ENCODE measurements at places on chromosomes 5 and 9. TPM values are rescaled to one million over a fixed set of nuclear protein-coding genes. Genes with fewer than 3 reads are reported as not detected.

DNA sequence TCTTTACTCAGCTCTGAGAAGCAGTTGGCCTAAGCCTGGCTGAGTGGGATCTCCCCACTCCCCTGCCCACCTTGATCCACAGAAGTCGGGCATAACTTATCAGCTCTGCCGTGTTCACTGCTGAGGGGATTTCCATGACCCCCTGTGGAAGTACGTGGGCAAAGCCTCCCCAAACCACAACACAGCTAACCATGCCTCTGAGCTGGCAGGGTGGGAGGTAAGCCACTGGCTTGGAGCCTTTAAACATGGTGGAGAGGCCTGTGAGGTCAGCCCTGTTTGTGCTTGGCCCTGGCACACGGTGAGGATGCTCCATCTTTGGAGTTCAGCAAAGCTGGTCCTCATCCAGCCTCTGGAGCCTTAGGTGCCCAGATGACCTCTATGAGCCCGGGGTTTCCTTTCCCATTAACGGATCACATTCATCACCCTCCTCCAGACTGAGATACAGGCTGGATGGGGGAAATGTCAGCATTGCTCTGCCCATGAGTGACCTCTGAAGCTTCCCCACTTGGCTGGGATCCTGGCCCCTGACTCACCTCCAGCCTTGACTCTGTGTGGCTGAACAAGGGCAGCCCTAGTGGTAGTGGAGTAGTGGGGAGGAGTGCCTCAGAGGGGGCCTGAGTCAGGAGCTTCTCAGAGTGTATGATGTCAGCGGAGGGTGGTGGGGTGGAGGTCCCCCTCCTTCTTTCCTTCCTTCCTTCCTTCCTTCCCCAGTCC is 6.2 kb downstream of the PDLIM4 start:
- H3K4me1 ChIP-seq: peaks cover 23% of the 10 kb centered on the region
- H3K36me3 ChIP-seq: no peaks in the 10 kb centered on the region
- no peaks in the 10 kb centered on the region for H3K27me3 ChIP-seq
- H3K4me3 ChIP-seq: no peak overlapping the region
- DNase-seq: peak; percentile 91
- H3K27ac ChIP-seq: peak overlapping the region; percentile 13

DNA sequence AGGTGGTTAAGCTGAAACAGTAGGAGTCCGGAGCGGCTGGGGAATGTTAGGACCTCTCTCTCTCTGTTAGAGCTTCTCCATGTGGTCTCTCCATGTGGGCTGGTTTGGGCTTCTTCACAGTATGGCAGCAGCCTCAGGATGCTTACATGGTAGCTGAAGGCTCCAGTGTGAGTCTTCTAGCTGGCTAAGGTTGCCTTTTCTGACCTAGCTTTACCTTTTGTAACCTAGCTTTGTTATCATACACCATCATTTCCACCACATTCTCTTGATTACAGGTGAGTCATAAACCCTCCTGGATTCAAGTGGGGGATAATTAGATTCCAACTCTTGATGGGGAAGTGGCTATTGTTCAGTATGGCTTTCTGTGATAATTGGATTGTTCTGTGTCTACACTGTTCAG is 98.5 kb downstream of the MTREX start:
- DNase-seq: no peak
- H3K27me3 ChIP-seq: no peaks in the 10 kb centered on the region
- no peaks in the 10 kb centered on the region for H3K36me3 ChIP-seq

Gene DMGDH
- 13.9 TPM for total RNA-seq

DNA sequence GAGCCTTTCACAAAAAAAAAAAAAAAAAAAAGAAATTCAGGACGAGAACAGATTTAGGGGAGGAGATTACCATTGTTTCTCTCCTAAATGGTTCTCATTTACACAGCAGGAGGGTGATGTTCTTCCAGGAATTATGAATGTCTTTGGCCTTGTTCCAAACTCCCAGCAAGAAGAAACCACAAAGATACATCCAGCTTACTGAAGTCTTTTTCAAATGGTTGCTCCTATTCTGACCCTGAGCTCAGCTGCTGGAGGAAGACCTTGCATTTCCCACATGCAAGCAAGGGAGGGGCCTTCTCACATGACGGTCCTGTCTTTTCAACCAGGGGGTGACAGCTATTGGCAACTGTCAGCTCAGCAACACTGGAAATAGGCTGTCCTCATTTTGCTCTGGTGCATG is 203.0 kb upstream of the VLDLR start:
- no peaks in the 10 kb centered on the region for H3K36me3 ChIP-seq
- no peaks in the 10 kb centered on the region for H3K4me1 ChIP-seq
- no peak overlapping the region for H3K4me3 ChIP-seq
- H3K27ac ChIP-seq: no peak overlapping the region
- no peaks in the 10 kb centered on the region for H3K27me3 ChIP-seq
- peak; percentile 20 for DNase-seq

GRCh38 chr9:77188242-77188641 is 10.9 kb downstream of the VPS13A start:
- H3K36me3 ChIP-seq: no peaks in the 10 kb centered on the region
- no peaks in the 10 kb centered on the region for H3K4me1 ChIP-seq
- H3K27ac ChIP-seq: no peak overlapping the region
- H3K4me3 ChIP-seq: no peak overlapping the region
- DNase-seq: no peak

Gene ADAMTS2
- total RNA-seq: 36.5 TPM

DNA sequence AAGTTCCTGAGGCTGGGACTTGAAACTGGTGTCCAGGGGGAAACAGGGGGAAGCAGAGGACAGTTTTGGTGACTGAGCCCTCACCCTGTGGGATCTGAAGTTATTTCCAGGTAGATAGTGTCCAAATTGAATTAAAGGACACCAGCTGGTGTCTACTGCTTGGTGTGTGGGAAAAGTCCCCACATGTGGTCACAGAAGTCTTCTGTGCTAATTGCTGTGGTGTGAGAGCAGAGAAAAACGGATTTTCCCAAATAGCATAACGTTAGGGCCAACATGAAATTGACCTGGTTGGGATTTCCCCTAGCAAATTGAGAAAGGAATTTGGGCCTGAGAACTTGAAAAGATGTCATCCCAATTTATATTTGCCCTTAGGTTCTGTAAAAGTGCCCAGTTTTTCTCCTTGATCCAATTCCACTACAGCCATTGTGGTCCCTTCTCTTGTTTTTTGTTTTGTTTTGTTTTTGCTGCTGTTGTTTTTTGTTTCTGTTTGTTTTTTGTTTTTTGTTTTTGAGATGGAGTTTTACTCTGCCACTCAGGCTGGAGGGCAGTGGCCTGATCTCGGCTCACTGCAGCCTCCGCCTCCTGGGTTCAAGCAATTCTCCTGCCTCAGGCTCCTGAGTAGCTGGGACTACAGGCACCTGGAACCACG is 5.6 kb upstream of the STARD4 start:
- H3K27me3 ChIP-seq: no peaks in the 10 kb centered on the region
- H3K4me3 ChIP-seq: no peak overlapping the region
- H3K4me1 ChIP-seq: no peaks in the 10 kb centered on the region
- H3K36me3 ChIP-seq: no peaks in the 10 kb centered on the region

Gene SOHLH1
- not detected for total RNA-seq

GRCh38 chr9:71670121-71670520 is 98.2 kb downstream of the CEMIP2 start:
- no peak for DNase-seq
- H3K27ac ChIP-seq: no peak overlapping the region
- no peaks in the 10 kb centered on the region for H3K4me1 ChIP-seq
- H3K27me3 ChIP-seq: no peaks in the 10 kb centered on the region

GRCh38 chr5:111071413-111071812 is at the start of gene TSLP:
Gene TSLP, plus strand, starts transcription at chr5:111071713. Its CDS starts 178 bp downstream, at chr5:111071891.
- H3K36me3 ChIP-seq: no peaks in the 10 kb centered on the region
- H3K4me3 ChIP-seq: no peak within 1 kb of the TSS
- peaks cover 27% of the 10 kb centered on the region for H3K27me3 ChIP-seq
- no peak for DNase-seq

GRCh38 chr9:24801344-24801743 is 255.6 kb upstream of the IZUMO3 start:
- no peaks in the 10 kb centered on the region for H3K27me3 ChIP-seq
- H3K36me3 ChIP-seq: no peaks in the 10 kb centered on the region
- no peak for DNase-seq
- no peak overlapping the region for H3K4me3 ChIP-seq
- H3K4me1 ChIP-seq: no peaks in the 10 kb centered on the region

GRCh38 chr9:138103849-138104206 is 226.2 kb downstream of the CACNA1B start:
- no peaks in the 10 kb centered on the region for H3K27me3 ChIP-seq
- H3K36me3 ChIP-seq: no peaks in the 10 kb centered on the region
- DNase-seq: peak; percentile 8
- no peak overlapping the region for H3K27ac ChIP-seq
- no peaks in the 10 kb centered on the region for H3K4me1 ChIP-seq
- H3K4me3 ChIP-seq: no peak overlapping the region

Gene LOX
- 12.5 TPM for total RNA-seq

- no peak overlapping the region for H3K4me3 ChIP-seq
- no peak for DNase-seq
- H3K4me1 ChIP-seq: peaks cover 13% of the 10 kb centered on the region
- no peaks in the 10 kb centered on the region for H3K36me3 ChIP-seq
- no peak overlapping the region for H3K27ac ChIP-seq
- peaks cover 95% of the 10 kb centered on the region for H3K27me3 ChIP-seq
Measured at GRCh38 chr9:1049641-1050040, 516 bp upstream of the DMRT2 start.

Gene ZFP37
- 0.12 TPM for total RNA-seq

DNA sequence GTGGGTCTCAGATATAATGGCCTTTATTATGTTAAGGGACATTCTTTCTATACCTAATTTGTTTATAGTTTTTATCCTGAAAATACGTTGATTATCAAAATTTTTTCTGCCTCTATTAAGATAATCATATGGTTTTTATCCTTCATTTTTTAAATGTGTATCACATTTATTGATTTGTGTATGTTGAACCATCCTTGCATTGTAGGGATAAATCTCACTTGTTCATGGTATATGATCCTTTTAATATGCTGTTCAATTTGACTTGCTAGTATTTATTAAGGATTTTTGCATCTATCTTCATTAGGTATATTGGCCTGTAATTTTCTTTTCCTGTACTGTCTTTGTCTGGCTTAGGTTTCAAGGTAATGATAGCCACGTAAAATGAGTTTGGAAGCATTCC is 25.5 kb downstream of the PKD2L2 start:
- no peak overlapping the region for H3K27ac ChIP-seq
- H3K4me3 ChIP-seq: no peak overlapping the region
- H3K36me3 ChIP-seq: no peaks in the 10 kb centered on the region
- DNase-seq: no peak
- H3K4me1 ChIP-seq: no peaks in the 10 kb centered on the region

- H3K4me3 ChIP-seq: no peak overlapping the region
- H3K36me3 ChIP-seq: no peaks in the 10 kb centered on the region
- H3K27ac ChIP-seq: no peak overlapping the region
Measured at GRCh38 chr5:31890046-31890445, 251.1 kb downstream of the PDZD2 start.

Gene GARIN3
- total RNA-seq: not detected

- peaks cover 41% of the 10 kb centered on the region for H3K4me1 ChIP-seq
- DNase-seq: peak; percentile 91
- no peaks in the 10 kb centered on the region for H3K27me3 ChIP-seq
- H3K4me3 ChIP-seq: no peak overlapping the region
Measured at GRCh38 chr5:151694035-151694485, 7.3 kb upstream of the SPARC start.

DNA sequence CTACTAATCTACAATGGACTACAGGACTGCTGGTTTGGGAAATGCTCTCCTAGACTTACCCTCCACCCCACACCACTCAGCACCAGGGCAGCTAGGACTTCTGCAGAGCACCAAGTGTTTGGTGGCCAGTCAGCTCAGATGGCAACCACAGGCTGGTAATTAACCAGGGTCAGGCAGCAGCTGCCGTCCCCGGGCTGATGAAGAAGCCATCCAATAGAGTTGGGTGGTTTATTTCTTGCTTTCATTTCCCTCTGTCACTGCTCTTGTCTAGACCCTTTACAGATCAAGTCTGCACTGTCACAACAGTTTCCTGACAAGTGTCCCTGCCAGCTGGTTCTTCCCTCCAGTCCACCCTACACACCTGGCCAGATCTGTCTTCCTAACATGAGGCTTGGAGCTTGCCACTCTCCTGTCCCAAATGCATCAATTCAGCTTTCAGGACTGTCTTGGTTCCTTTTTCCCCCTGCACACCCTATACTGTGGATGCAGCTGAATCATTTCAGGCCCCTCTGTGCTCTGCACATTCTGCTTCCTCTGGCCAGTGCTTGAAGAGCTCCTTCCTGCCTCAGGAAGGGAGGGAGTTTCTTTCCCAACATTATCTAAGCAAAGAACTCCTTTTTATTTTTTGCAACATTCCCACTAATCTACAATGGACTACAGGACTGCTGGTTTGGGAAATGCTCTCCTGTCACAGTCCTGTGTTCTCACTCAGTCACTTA is 30.2 kb upstream of the HSPA9 start:
- no peak overlapping the region for H3K4me3 ChIP-seq
- H3K27me3 ChIP-seq: no peaks in the 10 kb centered on the region
- no peak for DNase-seq
- no peak overlapping the region for H3K27ac ChIP-seq

Gene HRCT1
- 2.5 TPM for total RNA-seq

DNA sequence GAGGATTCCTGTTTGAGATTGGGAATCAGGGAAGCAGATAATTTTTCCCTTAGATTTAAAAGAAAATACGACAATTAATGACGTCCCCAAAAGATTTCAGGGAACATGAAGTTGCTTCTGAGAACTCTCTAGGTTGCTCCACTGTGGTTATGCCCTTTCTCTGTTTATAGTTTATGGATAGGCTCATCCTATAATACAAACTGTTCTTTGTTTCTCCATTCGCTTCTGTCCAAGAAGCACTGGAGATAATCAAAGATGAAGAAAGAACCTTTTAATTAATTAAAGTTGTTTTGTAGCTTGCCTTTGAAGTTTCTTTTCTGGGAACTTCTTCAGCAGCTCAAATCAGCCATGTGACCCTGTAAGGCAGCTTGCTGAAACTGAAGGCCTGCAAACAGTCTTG is 87.5 kb downstream of the CHSY3 start:
- no peaks in the 10 kb centered on the region for H3K4me1 ChIP-seq
- no peak for DNase-seq
- no peak overlapping the region for H3K27ac ChIP-seq
- H3K36me3 ChIP-seq: no peaks in the 10 kb centered on the region
- H3K4me3 ChIP-seq: no peak overlapping the region

GRCh38 chr5:39906146-39906545 is 481.4 kb upstream of the DAB2 start:
- H3K27ac ChIP-seq: no peak overlapping the region
- no peaks in the 10 kb centered on the region for H3K36me3 ChIP-seq
- no peak overlapping the region for H3K4me3 ChIP-seq
- H3K4me1 ChIP-seq: no peaks in the 10 kb centered on the region
- no peak for DNase-seq
- no peaks in the 10 kb centered on the region for H3K27me3 ChIP-seq

Measured in adrenal gland (tissue), 19 donors.